ENCODE measurements at places on chromosomes 1 and 21.

GRCh38 chr1:5901150-5901549, 91.1 kb downstream of the NPHP4 start:
- ATAC-seq: no peak

DNA sequence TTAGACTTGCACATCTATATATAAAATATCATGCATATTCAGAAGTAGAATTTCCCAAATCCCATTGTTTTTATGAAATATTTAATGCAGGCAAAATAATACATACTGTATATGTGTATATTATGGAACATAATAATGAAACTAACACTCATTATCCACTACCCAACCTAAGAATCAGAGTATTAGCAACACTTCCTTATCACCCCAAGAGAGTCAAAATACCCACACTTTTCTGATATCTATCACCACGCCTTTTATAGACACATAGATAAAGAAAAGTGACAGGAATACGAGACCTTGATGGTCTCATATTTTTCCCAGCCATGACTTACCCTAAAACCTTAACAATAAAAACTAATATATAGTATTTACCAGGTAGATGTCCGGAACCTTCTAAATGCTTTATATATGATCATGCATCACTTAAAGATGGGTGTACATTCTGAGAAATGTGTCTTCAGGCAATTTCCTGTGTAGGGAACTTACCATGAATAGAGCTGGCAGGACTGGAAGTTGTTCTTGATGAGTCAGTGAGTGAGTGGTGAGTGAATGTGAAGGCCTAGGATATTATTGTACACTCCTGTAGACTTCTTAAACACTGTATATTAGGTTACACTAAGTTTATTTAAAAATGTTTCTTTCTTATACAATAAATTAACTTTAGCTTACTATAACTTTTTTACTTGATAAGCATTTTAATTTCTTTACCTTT, 45.5 kb downstream of the TNFSF4 start:
- peak; percentile 89 for ATAC-seq

DNA sequence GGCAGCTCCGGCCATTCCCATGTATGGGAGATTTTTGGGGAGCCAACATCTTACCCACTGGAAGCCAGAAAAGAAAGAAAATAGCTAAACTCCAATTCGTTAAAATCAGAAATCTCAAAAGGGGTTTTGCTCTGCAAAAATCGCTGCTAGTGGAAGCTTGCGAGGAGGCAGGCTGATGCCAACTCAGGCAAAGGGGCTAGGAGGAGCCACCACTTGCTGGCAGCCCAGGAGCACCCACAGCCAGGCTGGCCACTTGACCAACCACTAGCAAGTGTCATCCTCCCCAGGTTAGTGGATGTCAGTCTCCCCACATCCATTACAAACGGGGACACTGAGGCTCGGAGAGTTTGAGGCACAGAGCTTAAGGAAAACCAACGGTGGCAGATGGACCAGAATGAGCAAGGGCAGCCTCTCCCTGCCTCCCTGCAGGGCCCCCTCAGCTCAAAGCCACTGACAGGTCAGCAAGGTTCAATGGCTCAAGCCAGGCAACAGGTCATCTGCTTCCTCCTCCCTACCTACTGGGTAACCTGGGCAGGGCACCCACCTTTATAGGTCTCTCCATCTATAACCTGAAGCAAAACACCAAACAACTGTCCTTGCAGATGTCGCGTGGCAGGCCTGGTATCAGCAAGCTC, 10.8 kb downstream of the KCNN3 start:
- ATAC-seq: no peak

DNA sequence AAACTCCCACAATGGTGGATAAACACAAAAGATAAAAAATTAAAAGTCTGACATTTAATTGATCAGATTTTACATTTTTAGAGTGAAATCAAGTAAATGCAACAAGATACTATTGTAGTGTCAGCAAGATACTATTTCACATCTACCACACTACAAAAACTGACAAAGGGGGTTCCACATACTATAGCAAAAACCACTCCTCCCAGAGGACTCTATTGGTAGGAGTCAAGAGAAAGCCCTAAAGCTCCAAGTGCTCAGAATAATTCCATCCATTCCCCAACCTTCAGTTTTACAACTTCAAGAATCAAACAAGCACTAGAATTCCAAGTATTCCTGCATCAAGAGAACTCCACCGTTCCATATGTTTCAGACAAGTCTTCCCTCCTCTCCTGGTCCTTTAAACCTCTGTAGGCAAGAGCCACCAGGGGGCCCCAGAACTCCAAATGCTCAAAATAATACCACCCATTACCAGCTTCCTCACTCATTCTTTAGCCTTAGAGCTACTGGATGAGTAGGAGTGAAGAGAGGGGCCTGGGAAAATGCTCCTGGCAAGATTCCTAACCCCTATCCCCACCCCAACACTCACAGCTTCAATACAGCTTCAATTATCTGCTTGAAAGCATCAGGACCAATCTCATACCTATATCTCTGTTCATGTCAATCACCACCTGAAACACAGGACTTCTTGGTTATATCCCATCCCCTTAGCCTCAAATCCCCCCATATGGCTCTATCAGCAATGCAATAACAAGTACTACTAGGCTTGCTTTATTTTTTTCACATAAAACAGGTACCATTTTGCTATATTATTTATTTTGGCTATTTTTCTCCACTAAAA, 9.9 kb downstream of the TOR1AIP2 start:
- ATAC-seq: peak; percentile 96

Measured in SK-N-SH treated with all-trans-retinoic acid at 6 μM for 48 hours (cell line).